Posterior vena cava (tissue), 2 donors: ENCODE measurements at places on chromosomes 4 and X. TPM values are rescaled to one million over a fixed set of nuclear protein-coding genes. Genes with fewer than 3 reads are reported as not detected.

GRCh38 chrX:40931921-40932320, 153.3 kb upstream of the USP9X start:
- no peak for DNase-seq

CISD2 gene
- 15.3 TPM for total RNA-seq

SLC2A9 gene
- total RNA-seq, result 10.3 TPM

DNA sequence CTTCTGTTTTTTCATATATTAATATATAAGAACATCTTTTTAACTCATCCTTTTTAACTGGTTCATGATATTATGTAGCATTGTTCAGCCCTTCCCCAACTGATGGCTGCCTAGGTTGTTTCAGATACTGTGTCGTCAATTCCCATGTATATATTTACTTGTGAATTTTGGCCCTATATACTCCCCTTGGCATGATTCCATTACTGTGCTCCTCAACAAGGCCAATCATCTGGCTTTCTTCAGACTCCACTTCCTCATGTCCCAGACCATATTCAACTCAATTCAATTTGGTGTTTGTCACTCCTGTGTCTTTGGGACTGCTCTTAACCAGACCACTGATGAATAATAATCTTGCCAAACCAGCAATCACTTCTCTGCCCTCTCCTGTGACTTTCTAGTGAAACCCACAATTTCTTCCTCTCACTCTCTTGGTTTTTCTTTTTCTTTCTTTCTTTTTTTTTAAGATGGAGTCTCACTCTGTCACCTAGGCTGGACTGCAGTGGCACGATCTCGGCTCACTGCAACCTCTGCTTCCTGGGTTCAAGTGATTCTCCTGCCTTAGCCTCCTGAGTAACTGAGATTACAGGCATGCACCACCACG, 2.7 kb upstream of the WDR45 start:
- DNase-seq, result no peak

- no peak for DNase-seq
Observed at GRCh38 chrX:155514225-155514624, 55.8 kb upstream of the F8A3 start.

DNA sequence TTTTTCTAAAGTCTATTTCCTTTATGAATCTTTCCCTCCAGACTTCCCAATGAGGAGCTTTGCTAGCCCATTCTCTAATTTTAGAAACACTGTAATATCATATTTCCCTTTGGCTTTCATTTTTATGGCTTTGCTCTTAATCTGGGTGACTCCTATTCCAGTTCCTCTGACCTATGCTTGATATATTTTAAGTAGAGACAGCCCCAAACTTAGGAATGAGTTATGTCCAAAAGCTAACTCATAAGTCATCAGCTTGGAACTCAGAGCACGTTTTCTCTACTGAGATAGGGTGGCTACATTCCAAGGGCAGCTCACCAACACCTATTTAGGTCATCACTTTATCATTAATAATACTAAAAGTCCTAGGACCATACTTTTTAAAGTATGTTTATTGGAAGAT, 77.8 kb downstream of the OR13H1 start:
- no peak for DNase-seq

- no peak for DNase-seq
Observed at GRCh38 chr4:148034813-148035212, 302.9 kb downstream of the ARHGAP10 start.

DNA sequence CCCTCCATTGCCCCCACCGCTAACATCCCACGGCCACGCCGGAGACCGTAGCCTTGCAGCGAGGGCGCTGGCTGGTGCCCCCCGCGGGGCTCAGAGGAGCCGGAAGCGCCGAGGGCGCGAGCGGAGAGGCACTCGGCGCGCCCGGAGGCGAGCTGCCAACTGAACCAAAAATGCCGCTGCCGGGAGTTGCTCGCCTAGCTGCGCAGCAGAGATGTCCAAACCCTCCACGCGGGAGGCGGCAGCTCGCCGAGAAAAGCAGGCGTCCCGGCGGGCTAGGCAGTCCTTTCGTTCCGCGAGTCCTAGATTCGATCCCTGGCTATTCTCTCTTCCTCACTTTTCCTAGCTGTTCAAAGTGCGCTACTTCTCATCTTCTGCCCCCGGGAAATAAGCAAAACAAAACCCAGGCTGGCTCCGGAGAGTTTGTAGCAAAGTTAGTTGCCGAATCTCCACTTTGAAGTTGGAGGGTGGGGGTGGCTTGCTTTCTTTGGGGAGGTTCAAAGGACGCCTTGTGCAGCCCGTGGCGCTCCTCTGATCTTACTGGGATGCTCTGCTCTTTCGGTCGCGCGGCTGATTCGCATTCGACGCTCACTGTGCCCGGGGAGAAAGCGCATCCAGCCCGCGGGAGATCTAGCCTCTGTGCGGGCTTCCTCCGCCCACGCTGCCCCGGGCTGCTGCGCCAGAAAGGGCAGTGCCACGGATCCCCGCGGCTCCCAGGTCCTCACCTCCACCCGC, 723 bp downstream of the NKX6-1 start:
- DNase-seq, result peak; percentile 84

GRCh38 chr4:140243278-140243753, 89.3 kb upstream of the MAML3 start:
- no peak for DNase-seq

DNA sequence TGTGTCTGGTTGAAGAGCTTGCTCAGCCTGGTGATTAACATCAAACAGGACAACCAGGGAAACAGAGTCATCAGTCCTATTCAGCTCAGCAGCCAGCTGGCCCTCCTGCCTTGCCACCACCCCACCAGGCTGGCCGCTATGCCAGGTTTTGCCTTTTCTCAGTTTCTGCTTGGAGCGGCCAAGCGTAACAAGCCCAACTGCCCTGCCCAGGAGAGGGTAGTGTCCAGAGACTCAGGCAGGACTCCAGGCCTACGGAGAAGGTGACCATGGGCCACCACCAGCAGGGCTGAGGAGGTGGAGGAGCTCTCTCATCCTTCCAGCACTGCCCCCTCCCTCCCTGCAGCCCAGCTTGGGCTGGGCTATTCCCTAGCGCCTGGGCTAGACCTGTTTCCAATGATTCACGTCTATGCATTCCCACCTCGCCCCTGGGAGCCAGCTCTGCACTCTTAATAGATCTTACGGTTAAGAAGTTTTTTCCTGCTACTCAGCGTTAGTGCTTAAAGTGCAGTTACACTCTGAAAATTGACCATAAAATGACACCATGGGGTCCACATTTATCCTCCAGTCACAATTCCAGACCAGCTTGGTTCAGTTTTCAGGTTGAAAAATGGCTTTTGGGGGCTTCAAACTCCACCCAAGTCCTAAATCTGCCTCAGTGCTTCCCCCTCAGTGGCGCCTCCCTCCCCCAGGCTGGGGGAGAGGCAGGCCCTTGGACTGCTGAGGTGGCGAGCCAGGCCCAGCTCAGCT, 124.0 kb upstream of the PJA1 start:
- DNase-seq, result no peak

DNA sequence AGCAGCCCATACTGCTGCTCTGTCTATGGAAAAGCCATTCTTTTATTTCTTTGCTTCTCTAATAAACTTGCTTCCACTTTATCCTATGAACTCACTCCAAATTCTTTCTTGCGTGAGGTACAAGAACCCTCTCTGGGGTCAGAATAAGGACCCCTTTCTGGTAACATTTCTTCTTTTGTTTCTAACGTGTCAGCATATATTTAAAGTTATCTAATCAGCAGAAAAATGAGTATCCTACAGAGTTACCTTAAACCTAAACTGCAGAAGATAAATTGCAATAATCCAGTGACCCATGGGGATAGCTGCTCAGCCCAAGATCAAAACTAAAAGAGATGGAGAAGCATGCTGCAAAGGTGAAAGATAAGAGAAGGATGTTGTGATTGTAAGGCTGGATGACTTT, 4.0 kb downstream of the ADH5 start:
- no peak for DNase-seq

DNA sequence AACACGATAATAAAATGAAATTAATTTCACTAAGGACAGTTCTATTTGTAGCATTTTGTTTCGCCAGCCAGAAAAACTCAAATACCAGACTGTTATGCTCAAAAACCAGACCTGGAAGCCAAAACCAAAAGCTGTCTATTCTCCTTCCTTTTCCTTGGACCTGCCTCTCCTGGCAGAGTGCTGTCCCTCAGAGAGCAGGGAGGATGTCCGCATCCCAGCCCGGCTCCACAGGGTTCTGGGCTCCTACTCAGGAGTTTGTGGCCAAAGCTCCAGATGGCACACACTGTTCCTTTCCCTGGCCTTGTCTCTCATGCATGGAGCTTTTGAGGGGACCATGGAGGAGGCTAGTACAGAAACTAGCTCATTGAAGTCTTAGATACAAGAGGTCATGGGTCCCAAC, 41.9 kb upstream of the C1QTNF7 start:
- DNase-seq, result peak; percentile 87

NEIL3 gene
- total RNA-seq, result 0.46 TPM
